ENCODE measurements at places on chromosomes 5 and 9. TPM values are rescaled to one million over a fixed set of nuclear protein-coding genes. Genes with fewer than 3 reads are reported as not detected.

DNA sequence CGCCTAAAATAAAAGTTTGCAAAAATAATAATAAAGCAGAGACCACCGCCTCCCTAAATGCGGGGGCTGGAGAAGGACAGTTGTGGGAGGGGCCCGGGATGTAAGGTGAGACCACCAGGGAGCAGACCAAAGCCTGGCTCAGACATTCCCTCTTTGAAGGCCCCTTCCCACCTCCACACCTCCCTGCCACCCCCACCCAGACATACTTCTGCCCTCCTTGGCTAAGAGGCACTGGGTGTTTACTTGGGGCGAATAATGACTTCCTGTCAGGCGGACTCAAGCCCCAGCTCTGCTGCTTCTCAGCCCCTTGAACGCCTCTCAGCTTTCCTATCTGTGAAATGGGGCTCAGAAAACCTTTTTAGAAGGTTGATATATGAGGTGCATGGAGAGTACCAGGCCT, 58.8 kb upstream of the GGTA1 start:
- DNase-seq = no peak

DNA sequence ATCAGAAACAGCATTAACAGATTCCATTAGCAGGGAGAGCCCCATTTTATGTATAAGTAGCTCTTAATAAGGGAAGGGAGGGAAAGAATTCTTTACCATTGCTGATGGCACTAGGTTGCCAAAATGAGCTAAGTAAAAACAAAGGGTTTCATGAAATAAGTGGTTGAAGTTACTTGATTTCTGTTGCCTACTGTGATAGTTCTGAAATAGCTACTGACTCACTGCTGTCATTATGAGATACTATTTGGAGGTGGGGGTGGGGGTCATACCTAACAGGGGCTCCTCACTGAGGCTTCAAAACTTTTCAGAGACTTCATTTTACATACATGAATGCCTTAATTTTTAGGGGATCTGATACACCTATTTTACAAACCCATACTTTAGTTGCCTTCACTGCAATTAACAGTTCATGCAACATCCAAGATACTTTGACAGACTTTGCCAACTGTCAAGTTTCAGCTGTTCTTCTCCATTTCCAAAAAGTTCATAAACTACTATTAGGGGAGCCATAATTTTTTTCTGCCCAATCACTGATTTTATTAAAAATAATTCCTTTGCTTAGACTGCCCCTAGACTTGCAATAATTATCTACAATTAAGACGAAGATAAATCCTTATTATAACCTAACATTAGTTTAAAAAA, 4.6 kb downstream of the HOMER1 start:
- no peak for DNase-seq

- no peak for DNase-seq
These were observed 73.8 kb downstream of the TRIO start for GRCh38 chr5:14216902-14217301.

GRCh38 chr5:59543821-59544442, 349.6 kb downstream of the PDE4D start:
- DNase-seq = no peak

- no peak for DNase-seq
These were observed 11.1 kb downstream of the CXCL14 start for GRCh38 chr5:135567661-135568060.

DNA sequence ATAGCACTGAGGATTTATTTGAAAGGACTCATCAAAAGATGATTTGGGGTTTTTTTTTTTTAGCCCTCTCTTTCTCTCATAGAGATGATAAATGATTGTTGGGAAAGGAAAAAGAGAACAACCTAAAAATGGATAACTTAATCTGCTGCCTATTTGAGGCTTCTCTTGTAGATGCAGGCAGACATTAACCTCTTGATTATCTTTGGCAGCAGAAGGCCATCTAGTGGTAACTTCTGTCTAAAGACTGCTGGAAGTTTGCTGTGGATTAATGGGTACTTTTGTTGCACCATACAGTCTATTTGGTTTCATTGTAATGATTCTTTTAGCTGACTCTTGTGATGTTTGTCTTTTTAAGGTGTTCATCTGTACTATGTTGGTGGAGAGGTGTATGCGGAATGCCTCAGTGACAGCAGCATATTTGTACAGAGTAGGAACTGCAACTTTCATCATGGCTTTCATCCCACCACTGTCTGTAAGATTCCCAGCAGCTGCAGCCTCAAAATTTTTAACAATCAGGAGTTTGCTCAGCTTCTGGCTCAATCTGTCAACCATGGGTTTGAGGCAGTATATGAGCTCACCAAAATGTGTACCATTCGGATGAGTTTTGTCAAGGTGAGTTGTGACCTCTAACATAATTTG, 18.8 kb downstream of the SMIM32 start:
- peak; percentile 11 for DNase-seq

DNA sequence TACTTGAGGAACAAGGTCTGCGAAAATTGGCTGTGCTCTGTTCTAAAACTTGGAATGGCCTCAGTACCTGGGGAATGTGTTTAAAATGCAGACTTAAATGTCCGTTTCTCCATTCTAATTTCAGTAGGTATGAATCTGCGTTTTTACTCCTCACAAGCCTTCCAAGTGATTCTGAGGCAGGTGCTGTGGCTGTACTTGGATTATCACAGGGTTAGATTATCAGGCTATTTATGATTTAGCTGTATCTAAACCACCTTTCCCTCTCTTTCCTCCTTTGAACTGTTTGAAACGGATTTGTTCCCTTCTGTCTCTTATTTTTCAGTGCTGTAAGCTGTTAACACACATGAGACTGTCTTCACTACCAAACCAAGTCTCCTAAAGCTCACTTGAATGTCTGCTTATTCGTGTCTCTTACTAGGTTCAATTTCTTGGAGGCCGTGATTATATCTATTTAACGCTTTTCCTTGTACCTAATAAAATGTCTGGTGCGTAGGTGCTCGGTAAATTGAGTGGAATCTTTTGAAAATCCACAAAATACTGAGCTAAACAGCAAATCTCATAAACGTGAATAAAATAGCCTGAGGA, 714 bp upstream of the CETN3 start:
- no peak for DNase-seq

DNA sequence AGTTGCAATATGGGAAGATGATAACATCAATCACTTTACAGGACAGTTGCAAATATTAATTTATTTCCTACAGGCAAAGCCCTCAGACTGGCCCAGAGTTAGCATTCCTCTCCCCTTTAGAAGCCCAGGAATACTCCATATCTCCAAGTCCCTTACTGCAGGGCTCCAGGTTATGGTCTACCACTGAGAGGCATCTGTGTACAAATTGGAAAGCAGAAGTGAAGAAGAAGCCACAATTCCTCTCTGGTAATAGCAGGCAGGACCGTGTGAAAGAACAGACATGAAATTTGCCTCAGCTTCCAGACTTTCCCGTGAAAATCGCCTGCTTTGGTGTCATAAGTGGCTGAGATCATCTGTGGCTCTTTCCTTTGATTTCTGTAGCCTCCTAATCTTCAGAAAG, 289.6 kb downstream of the GLIS3 start:
- no peak for DNase-seq

GRCh38 chr9:117123729-117124128, 291.1 kb downstream of the ASTN2 start:
- DNase-seq = no peak

GRCh38 chr5:83377131-83377865, 94.2 kb upstream of the VCAN start:
- no peak for DNase-seq

- no peak for DNase-seq
These were observed 103.5 kb downstream of the NDUFAF2 start for GRCh38 chr5:61048534-61048933.

DNA sequence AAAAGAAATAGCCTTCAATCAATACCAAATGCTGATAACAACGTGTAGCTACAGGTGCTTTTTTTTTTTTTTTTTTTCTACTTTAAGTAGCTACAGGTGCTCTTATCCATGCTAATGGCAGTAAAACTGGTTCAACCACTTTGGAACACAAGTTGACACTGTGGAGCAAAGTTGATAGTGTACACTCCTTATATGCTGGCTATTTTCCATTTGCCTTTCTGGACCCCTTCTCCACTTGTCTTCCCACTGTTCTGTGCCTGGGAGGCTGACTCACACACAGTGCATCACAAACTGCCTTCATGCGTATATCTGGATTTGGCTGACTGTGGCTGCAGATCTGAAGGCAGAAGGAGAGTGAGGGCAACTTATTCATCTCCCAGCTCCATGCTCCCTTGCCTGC, 247.9 kb downstream of the MSX2 start:
- no peak for DNase-seq

DNA sequence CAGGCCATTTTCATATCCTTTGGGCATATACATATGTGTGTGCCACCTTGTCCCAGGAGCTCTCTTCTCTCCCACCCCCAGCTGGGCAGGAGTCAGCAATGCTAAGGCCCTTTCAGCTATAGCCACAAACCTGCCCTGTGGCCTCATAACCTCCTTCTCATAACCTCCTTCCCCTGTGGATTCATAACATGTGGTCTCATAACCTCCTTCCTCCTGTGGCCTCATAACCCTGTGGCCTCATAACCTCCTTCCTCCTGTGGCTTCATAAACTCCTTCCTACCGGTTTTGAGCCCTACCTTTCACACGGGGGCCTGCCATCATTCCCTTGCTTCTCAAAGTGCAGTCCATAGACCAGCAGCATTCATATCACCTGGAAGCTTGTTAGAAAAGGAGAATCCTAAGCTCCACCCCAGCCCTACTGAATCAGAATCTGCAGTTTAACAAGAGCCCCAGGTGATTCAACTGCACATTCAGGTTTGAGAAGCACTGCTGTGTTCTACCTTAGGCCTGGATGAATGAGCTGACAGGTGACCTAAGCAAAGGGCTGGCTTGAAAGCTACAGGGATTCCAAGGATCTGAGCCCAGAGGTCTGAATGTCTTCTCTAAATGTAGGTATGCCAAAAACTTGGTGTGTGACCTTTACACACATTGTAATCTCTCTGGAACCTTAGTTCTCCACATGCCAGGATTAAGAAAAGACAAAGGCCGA, 41.9 kb upstream of the PLPP6 start:
- DNase-seq = no peak

DNA sequence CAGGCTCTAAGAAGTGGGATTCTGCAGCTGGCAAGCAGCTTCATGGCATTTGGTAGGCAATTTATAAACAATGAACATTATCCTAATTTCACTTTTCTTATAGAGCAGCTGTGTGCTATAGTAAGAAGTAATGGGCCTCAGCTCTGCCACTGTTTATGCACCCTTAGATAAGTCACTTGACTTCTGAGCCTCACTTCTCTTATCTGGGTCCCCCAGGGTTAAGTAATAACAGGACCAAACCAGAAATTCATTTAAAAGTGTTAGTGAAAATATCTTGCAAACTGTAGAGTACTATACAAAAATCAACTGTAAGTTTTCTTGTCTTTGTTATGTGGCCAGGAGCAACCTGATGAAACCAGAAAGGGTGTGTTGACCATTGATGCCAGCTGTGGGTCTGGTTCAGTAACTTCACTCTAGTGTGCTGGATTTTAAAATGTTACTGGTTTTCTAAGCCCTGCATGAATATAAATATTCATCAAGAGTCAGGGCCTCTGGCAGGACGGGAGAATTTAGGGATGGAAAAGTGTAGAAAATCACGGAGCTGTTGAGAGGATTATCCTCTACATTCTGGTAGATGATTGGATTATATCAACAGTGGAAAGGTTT, 24.2 kb downstream of the TNFAIP8 start:
- DNase-seq = no peak

DNA sequence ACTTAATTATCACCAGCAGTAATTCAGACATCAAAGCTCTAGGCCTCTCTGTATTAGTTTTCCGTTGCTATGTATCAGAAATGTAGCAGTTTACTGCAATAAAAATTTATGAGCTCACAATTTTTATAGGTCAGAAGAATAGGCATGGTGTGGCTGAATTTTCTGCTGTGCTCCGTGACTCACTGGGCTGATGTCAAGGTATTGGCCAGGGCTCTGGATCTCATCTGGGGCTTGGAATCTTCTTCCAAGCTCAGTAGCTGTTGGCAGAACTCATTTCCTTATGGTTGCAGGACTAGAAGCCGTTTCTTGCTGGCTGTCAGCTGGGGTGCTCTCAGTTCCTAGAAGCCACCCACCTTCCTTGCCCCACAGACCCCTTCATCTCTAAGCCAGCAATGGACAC, 66.3 kb downstream of the PSAT1 start:
- DNase-seq = no peak

- no peak for DNase-seq
These were observed 501.4 kb upstream of the WWC1 start for GRCh38 chr5:167790045-167790444.

- DNase-seq = peak; percentile 78
These were observed 122.3 kb downstream of the GNAQ start for GRCh38 chr9:77909306-77909705.

- DNase-seq = no peak
These were observed 92.0 kb upstream of the IRX4 start for GRCh38 chr5:1974501-1975405.

GRCh38 chr5:108810717-108811116, 63.0 kb downstream of the FER start:
- no peak for DNase-seq

DNA sequence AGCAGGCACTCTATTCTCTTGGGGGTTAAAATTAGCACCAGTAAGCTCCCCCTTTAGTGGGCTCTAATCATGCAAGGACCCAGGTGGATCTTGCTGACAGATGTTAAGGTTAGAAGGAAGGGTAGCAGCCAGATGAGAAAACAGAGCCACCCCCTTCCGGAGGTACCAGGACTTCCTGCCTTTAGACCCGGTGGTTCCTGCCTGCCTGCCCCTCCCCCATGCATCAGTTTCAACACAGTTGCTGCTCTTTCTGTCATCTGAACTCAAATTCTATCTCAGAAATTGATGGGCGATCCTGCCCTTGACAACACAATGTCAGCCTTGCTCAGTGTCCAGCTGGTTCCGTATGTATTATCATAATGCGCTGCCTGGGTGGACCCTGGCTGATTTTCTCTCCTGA, 287.3 kb downstream of the EBF1 start:
- DNase-seq = peak; percentile 55

- DNase-seq = no peak
These were observed 73.6 kb upstream of the CAST start for GRCh38 chr5:96588539-96588938.

DNA sequence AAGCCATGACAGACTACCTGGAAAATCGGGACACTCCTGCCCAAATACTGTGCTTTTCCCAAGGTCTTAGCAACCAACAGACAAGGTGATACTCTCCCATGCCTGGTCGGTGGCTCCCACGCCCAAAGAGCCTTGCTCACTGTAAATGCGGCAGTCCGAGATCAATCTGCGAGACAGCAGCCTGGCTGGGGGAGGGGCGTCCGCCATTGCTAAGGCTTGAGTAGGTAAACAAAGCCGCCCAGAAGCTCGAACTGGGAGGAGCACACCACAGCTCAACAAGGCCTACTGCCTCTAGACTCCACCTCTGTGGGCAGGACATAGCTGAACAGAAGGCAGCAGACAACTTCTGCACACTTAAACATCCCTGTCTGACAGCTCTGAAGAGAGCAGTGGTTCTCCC, 272.1 kb upstream of the CCNG1 start:
- DNase-seq = no peak

The BAAT gene
- total RNA-seq = 0.09 TPM

The NPDC1 gene
- 4.8 TPM for total RNA-seq

The FOXD1 gene
- total RNA-seq = 0.05 TPM

The ANKRD18B gene
- 1.0 TPM for total RNA-seq

The CORO2A gene
- total RNA-seq = 5.1 TPM

The CRAT gene
- total RNA-seq = 4.1 TPM

The C9orf78 gene
- 76.8 TPM for total RNA-seq

The C1QTNF2 gene
- 0.61 TPM for total RNA-seq

The ENTPD8 gene
- total RNA-seq = 0.14 TPM

The PFN3 gene
- not detected for total RNA-seq

The TMOD1 gene
- total RNA-seq = 0.42 TPM

The CDH10 gene
- 0.05 TPM for total RNA-seq

The FABP6 gene
- 13.0 TPM for total RNA-seq

The PITX1 gene
- total RNA-seq = 0.05 TPM

The LRRC70 gene
- total RNA-seq = 4.1 TPM

The PLEKHG4B gene
- total RNA-seq = 0.47 TPM

The RAB3C gene
- 0.19 TPM for total RNA-seq

All from thymus (tissue), 14 donors.